ENCODE measurements at places on chromosomes 2 and 18.

GRCh38 chr2:198347349-198347748 lies 543.0 kb downstream of the PLCL1 start:
- DNase-seq, result no peak

GRCh38 chr2:62141142-62141740 lies 54.7 kb upstream of the B3GNT2 start:
- no peak for DNase-seq

- DNase-seq, result no peak
These were observed 1162.6 kb upstream of the SLC39A10 start for GRCh38 chr2:194494401-194494800.

- no peak for DNase-seq
These were observed 18.5 kb downstream of the USP34 start for GRCh38 chr2:61452392-61452791.

- DNase-seq, result no peak
These were observed 25.6 kb downstream of the NFATC1 start for GRCh38 chr18:79421275-79421857.

DNA sequence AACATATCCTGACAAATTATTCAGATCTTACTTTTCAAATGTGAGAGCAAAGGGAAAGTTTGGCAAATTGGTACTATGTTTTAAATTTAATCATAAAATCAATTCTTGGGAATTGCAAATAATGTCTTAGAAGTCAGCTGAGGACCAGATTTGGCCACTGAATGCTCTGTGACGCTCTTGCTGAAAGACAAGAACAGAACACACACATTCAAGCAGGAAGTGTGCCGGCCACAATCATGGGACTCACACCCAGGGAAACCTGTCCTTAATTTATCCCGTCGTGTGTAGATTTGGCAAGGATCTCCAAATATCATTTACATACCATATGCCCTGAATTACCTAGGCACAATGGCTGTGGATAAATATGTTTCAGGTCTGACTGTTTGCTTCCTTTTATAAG lies 253.1 kb downstream of the TCF4 start:
- no peak for DNase-seq

DNA sequence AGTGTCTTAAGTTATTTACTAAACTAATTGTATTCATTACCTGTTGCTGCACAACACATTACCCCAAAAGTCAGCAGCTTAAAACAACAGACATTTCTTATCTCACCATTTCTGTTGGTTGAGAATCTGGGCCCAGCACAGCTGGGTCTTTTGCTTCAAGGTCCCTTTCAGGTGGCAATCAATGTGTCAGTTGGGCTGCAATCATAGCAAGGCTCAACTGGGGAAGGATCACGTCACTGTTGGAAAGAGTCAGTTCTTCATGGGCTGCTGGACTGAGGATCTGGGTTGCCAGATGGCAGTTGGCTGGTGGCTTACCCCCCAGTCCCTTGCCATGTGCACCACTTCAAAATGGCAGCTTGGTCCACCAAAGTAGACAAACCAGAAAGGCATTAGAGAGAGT lies 261.2 kb downstream of the SUCLG1 start:
- no peak for DNase-seq
